Small intestine (tissue), 16 donors: ENCODE measurements at places on chromosomes 2 and 18. TPM values are rescaled to one million over a fixed set of nuclear protein-coding genes. Genes with fewer than 3 reads are reported as not detected.

- DNase-seq, result peak; percentile 8
Observed at GRCh38 chr2:58228299-58228698, 12.8 kb downstream of the FANCL start.

GRCh38 chr18:42425025-42425424 is 470.0 kb downstream of the PIK3C3 start:
- DNase-seq, result no peak

- DNase-seq, result no peak
Observed at GRCh38 chr2:61775956-61776570, 77.8 kb downstream of the FAM161A start.

DNA sequence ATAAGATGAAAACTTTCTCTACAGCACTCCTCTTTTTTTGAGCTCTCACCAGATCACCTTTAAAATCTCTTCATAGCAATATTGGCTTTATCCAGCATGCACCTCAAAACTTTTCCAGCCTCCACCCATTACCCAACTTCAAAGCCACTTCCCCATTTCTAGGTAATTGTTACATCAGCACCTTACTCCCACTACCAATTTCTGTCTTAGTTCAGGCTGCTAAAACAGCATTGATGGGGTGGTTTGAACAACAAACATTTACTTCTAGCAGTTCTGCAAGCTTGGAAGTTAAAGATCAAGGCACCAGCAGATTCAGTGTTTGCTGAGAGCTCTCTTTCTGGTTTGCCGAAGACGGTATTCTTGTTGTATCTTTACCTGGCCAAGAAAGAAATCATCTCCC is 114.0 kb upstream of the SLC39A10 start:
- DNase-seq, result no peak

DNA sequence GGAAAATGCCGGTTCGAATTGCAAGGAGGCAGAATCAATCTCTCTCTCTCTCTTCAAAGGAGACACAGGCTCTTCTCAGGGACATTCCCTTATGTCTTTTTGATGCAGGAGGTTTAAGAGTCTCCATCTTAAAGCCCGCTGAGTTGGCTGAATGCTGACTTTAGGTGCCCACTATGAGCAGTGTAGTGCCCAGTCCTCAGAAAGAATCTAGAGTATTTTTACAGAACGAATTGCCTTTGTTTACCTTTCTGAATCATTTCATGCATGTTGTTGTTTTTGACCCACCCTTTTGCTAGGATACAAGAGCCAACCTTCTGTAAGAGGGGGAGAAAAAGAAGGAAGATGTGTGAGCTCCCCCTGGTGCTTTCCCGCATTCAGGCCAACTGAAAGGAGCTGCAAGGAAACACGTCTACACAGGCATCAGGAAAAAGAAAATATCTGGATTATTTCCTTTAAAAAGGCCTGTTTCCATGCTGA is 193.5 kb upstream of the TCF4 start:
- peak; percentile 23 for DNase-seq

Gene PLGLB2
- 4.0 TPM for polyA plus RNA-seq

Gene USP40
- 33.3 TPM for polyA plus RNA-seq
